ENCODE measurements at places on chromosomes 5 and 9.

DNA sequence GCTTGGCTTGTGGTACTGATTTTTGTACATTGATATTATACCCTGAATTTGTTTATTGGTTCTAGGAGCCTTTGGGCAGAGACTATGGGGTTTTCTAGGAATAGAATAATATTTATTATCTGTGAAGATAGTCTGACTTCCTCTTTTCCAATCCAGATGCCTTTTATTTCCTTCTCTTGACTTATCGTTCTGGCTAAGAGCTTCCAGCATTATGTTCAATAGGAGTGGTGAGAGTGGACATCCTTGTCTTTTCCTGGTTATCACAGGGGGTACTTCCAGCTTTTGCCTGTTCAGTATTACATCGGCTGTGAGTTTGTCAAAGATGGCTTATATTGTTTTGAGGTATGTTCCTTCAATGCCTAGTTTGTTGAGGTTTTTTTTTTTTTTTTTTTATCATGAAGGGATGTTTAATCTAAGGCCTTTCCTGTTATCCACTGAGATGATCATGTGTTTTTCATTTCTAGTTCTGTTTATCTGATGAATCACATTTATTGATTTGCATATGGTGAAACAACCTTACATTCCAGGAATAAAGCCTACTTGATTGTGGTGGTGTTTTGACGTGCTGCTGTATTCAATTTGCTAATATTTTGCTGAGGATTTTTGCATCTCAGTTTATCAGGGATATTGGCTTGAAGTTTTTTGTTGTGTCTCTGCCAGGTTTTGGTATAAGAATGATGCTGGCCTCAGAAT lies 77.5 kb downstream of the CERT1 start:
- DNase-seq: no peak

GRCh38 chr9:107460153-107461023 lies 29.2 kb downstream of the KLF4 start:
- DNase-seq: no peak

DNA sequence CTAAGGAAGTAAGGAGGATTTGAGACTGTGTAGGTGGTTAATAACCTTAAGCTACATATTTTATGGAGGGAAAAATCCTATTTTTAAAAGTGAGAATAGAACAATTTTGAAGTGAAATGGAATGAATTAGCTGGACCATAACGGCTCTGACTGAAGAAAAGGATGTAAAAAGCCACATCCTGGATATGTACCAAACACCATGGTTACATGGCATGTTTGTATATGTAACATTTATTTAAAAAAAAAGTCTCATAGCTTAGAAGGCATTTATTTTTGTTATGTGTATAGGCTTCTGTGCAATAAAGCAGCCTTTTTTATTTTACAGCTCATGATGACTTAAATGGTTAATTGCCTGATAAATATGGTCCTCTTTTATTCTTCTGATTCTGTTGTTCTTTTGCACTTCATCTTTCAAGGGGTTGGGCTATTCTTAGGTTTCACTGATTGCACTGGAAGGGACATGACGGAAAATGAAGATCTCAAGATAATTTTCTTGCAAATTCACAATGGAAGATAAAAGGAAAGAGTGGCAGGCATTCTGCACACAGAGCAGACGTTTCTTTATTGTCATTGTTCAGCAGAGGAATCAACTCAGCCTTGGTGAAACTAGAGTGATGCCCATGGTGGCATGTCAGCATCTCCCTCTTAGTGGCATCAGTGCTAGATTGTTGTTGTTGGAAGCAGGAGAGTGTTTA lies 63.1 kb downstream of the DOCK8 start:
- DNase-seq: peak; percentile 71

GRCh38 chr5:126718236-126718868 lies 58.6 kb upstream of the LMNB1 start:
- DNase-seq: no peak

DNA sequence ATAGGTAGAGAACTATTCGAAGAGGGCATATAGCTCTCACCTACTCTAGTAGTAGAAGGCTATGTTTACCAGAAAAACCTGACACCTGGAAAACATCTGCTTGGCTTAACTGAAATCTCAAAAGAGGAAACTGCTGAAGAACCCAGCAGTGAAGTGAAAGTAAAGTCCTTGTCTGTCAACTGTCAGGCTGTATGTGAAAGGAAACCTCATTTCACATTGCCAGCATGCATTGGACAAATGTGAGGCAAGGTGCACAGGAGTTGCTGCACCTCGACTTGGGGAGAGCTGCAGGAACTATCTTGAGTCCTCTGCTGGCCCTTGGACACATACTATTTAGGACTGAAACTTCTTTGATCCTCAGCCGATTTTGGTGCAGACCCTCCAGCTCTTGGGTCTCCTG lies 53.3 kb downstream of the NREP start:
- DNase-seq: no peak

- DNase-seq: peak; percentile 69
These were observed 23.4 kb downstream of the LCP2 start for GRCh38 chr5:170273968-170274710.

DNA sequence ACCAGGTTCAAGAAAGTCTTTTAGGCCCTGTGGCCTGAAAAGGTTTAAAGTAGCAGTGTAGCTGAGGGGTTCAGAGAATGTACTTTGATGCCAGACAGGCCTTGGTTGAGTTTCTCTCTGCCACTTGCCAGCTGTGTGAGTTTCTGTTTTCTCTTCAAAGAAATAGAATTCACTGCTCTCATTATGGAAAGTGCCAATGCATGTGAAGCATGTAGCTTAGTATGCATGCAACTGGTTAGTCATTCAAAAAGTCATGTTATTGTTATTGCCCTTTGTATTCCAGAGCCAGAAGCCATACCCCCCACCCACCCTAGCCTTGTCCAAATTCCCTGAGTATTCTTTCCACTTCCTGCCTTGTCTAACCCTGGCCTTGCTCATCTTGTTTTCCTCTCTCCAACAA lies 101.7 kb downstream of the ADRB2 start:
- DNase-seq: no peak

- DNase-seq: no peak
These were observed 227.2 kb upstream of the MAP3K1 start for GRCh38 chr5:56588131-56588487.

DNA sequence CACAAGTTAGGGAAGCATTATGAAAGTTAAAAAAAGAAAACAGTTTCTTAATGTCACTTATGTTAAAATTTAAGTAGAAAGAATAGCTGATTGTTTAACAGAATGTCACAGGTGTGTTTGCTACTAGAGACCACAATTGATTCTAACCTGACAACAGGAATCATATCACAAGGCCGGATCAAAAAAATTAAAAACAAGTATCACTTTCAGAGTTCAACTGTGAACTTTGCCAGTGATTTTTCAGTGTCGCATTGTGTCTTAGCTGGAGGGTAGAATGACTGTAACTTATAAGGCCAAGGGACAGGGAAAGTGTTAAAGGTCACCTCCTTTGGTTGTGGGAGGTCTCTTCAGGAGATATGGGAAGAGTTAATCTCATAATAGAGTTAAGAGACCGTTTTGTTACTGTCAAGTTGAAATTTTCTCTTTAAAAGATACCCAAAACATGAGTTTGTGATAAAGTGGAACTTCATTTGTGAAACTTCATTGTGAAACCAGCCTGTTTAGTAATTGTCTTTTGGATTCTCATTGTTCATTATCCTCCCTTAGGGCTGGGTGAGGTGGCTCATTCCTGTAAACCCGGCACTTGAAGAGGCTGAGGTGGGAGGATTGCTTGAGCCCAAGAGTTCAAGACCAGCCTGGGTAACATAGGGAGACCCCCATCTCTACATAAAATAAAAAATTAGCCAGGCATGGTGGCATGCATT lies 40.9 kb downstream of the CPEB4 start:
- no peak for DNase-seq

DNA sequence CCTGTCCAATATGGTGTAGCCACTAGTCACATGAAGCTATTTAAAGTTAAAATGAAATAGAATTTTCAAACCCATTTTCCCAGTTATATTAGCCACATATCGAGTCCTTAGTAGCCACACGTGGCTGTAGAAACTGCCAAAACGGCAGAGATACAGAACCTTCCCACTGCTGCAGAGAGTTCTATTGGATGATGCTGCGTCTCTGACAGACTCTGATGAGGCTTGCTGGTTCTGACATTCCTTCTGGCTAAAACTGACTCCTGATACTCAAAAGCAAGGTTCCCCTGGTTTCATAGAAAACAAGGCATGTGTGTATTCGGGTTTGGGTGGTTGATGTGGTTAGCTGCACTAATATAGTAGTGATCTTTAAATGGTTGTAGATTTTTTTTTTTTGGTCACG lies 91.5 kb downstream of the TLE4 start:
- no peak for DNase-seq

DNA sequence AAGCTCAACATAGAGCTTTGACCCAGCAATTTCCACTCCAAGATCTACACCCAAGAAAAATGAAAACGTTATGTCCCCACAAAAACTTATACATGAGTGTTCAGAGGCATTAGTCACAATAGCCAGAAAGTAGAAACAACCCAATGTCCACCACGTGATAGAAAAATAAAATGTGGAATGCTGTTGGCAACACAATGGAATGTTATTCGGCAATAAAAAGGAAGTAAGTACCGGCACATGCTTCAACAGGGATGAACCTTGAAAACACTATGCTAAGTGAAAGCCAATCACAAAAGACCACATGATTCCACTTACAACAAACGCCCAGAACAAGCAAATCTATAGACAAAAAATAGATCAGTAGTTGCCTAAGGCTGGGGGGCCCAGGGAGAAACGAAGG lies 6.0 kb downstream of the UBQLN1 start:
- no peak for DNase-seq

GRCh38 chr9:136370687-136371532 lies 2.6 kb downstream of the CARD9 start:
- no peak for DNase-seq

DNA sequence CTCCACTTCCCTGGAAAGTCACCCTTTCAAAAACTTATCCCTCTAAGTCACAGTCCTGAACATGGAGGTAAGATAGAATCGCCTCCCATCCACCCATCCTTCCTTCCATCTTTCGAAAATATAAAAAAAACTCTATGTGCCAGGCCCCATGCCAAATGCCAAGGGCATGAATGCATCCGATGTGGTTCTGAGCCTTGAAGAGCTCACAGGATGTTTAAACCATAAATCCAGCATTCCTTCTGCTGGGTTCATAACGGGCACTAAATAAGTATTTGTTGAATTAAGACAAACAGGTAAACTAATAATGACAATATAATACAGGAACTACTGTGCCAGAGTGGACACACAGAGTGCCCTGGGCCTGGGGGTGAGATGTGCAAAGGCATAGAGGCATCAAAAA lies 147.3 kb downstream of the TTLL11 start:
- DNase-seq: no peak

Data from CD4-positive, alpha-beta T cell treated with Interleukin-21 for 1 hour (primary cell).